ENCODE measurements at places on chromosomes 7 and 10.

DNA sequence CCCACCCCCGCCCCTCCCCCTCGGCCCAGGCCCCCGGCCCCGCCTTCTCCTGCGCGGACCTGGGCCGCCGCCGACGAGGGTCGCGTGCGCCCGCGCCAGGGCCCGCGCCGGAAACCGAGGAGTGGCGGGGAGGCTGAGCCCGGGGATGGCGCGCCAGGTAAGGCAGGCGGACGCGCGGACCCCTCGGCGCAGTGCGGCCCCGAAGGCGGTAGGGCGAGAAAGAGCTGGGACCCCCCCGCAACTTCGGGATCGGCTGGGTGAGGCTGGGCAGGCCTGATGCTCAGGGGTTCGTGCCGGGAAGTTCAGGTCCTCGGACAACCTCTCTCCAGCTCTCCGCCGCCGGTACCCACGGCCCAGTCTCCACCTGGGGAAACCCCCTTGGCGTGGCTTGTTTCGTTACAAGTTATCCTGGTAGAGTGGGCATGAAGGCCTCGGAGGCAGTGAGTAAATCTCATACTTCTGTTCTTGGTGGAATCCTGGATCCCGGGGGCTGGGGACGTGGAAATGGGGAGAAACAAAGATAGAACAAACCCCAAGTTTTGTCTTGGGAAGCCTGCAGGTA, 58.4 kb downstream of the ZNF467 start:
- DNase-seq = no peak

GRCh38 chr7:18212758-18213157, 185.1 kb upstream of the PRPS1L1 start:
- no peak for DNase-seq

DNA sequence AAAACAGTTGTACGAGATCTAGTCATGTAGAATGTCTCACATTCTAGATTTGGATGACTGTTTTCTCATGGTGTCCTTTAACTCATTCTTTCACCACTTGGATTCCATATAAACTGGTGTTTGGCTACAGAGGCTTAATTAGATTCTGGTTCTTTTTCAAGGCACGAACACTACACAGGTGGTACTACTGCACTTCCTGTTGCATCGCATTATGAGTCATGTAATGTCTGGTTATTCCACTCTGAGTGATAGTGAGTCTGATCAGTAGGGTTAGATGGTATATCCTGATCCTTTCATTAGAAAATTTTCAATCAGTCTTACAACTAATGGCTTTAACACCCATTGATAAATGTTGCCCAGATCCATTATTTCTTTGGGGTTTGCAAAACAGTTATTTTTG, 11.2 kb upstream of the AKAP9 start:
- no peak for DNase-seq

DNA sequence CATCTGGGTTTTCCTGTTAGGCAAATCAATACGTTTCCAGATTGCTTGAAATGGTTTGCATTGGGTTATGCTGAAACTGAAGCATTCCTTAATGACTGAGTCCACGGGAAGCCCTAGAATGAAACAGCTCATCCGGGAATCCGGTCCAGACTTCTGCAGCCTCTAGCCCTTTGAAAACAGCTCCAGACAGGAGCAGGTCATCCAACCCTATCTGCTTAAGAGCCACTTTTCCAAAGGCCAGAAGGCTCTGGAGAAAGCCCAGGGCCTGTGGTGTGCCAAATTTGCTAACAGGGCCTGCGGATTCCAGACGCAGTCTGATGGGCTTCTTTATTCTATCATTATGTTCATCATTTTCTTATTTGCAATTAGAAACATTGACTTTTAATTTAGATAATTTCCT, 265.4 kb downstream of the SKIDA1 start:
- DNase-seq = no peak

DNA sequence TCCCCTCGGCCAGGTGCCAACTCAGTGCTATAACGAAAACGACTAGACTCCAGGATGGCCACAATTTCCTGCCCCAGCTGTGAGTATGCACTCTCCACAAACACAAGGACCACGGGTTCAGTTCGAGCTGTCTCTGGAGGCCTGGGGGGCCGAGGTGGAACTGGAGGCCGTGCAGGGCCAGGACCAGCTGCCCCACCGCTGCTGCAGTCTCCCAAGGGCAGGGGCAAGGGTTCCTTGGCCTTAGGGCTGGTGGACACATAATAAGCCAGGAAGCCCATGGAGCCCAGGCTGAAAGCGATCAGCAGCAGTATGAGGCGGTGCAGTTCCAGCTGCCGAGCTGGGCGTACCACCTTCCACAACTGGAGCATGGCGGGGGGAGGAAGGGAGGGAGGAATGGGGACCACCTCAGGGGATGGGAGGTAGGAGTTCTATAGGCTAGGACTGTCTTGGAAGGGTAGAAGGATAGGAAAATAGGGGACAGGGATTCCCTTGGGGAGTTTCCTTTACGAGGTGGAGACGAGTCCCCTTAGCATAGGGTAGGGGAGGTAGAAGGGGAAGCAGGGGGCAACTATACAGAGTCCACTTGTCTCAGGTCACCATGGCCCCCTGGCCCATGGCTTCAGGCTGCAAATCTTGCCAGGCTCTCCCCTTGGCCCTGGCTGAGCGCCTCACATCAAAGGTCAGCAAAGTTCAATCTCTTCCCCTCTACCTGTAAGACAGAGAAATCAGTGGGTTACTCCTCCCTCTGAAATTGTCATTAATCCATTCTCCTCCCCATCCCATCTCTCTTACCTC, 3.2 kb downstream of the NDST2 start:
- no peak for DNase-seq

DNA sequence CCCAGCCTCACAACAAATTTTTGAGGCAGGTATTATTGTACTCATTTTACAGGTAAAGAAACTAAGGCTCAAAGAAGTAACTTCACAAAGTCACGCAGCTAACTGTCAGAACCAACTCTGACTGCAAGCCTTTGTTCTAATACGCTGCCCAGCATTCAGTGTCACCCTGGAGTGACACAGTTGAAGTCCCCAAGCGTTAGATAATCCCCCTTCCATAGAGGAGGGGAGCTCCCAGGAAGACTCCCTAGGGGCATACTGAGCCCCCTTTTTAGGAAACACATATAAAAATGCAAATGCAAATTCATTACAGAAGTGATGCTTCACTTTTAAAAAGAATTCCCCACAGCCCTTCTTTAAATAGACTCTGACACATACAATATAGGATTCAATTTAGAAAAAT, 101.0 kb upstream of the MACROH2A2 start:
- DNase-seq = no peak

GRCh38 chr10:61962971-61963370, 61.5 kb downstream of the ARID5B start:
- DNase-seq = no peak

DNA sequence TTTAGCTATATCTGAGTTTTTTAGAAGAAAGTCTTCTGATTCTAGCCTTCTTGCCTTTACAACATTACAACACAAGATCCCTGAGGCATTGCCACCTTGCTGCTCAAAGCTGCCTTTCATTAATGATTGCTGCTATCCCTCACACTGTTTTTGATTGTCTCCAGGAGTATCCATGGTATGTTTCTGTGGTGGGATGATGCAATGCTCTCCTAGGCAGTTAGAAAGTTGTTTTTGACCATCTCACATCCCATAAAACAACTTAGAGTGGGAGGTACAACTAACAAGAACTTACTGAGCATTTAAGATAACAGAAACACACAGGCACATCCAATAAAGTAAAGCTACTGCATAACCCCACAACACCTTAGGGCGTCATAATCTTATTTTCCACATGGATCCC, 1156.0 kb upstream of the LRRTM3 start:
- DNase-seq = no peak

- DNase-seq = no peak
Measured at GRCh38 chr7:80881351-80881900, 37.4 kb downstream of the SEMA3C start.

DNA sequence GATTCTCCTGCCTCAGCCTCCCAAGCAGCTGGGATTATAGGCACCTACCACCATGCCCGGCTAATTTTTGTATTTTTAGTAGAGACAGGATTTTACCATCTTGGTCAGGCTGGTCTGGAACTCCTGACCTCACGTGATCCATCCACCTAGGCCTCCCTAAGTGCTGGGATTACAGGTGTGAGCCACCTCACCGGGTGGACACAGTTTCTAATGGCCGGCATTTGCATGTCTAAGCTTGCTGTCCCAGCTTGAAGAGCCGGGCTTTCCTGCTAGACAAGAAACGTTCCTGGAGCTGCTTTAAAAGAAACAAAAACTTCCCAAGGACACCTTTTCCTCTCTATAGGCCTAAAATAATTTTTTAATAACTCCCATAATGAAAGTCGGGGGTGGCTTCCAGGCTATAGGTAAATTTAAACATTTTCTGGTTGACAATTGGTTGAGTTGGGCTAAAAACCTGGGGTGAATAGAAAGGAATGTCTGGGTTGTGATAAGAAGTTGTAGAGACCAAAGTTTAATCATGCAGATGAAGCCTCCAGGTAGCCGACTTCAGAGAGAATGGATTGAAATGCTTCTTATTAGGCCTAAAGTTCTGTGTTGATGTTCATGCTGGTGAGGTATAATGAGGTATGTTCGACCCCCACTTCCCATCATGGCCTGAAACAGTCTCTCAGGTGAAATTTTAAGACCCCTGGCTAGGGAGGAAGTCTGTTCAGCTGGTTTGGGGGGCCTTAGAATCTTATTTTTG, 8.8 kb downstream of the ACADSB start:
- DNase-seq = no peak

- DNase-seq = no peak
Measured at GRCh38 chr10:60444494-60445064, 54.9 kb upstream of the ANK3 start.

DNA sequence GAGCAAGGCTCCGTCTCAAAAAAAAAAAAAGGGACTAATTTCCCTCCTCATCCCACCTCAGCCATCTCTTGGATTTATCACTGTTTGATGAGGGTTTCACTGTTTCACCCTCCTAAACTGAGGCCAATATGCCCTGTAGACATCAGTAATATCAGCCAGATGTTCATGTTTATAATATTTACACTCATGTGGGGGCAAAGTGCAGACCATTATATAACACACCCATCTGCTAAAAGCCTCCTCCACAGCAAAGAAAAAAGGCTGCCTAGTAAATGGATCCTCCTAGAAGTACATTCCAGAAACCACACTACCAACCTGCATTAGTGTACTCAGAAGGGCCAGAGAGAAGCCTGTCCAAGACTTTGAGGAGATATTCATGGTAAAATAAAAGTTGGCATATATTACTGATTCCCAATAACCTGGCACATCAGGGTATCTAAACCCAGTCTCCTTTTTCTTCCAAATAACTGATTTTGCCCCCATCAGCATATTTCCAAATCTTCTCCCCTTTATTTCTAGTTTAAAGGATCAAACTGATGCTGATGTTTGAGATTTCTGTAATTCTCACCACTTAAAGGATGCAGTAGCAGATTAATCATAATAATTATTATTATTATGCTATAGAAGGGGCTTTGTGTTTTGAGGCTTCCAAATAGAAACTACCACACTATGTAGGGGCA, 55.1 kb downstream of the LGI1 start:
- no peak for DNase-seq

- no peak for DNase-seq
Measured at GRCh38 chr10:5018134-5018533, 14.5 kb upstream of the AKR1C2 start.

DNA sequence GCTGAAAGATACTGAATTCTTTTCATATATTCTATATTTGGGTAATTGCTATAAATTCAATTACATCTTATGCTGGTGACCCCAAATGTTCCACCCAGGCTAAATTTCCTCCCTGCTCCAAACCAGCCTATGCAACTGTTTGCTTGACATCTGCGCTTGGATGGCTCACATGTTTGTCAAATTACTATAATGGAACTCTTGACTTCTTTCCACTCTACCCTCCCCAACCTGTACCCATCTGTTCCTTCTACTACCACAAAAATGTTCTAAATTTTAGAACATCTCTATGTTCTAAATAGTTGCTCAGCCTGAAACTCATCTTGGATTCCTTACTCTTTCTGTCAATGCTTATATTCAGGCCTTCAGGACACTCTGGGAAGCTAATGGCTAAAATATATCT, 249.9 kb upstream of the SMIM30 start:
- no peak for DNase-seq

- DNase-seq = no peak
Measured at GRCh38 chr7:29019387-29019786, 61.3 kb upstream of the TRIL start.

- no peak for DNase-seq
Measured at GRCh38 chr7:387132-388022, 97.4 kb downstream of the FOXL3 start.

GRCh38 chr7:45082031-45082830, 6.5 kb downstream of the NACAD start:
- no peak for DNase-seq

DNA sequence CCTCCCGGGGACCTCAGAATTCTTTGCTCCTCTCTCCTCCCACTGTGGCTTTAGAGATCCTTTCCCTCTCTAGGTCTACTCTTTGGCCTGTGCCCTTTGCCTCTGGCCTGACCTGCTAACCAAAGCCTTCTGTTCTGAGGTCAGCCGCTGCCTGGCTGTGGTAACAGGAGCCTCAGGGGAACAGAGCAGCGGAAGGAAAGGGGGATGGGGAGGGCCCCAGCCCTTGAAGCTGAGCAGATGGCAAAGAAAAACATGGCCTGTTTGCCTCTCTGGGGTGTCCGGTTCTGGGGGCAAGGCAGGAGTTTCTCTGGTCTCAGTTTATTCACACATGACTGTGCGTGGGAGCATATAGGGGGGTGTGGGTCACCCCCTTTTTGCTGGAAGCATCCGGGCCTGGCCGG, 28.2 kb downstream of the COL26A1 start:
- DNase-seq = peak; percentile 66

DNA sequence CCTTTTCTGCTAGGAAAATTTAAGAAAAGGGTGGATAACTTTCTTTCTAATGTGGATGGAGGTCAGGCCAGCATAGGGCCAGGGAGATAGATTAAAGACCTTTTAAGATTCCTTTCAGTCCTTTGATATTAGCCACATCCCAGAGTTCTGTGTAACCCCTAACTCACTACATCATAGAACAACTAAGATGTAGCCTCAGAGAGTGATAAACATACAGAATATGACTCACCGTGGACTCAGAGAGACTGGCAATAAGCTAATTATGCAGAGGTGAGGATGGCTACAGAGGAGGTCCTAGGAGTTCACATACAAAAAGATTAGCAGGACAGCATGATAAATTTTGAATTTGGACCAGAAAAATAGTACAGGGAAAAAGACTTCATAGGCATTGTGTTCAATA, 141.0 kb downstream of the AOAH start:
- DNase-seq = no peak

DNA sequence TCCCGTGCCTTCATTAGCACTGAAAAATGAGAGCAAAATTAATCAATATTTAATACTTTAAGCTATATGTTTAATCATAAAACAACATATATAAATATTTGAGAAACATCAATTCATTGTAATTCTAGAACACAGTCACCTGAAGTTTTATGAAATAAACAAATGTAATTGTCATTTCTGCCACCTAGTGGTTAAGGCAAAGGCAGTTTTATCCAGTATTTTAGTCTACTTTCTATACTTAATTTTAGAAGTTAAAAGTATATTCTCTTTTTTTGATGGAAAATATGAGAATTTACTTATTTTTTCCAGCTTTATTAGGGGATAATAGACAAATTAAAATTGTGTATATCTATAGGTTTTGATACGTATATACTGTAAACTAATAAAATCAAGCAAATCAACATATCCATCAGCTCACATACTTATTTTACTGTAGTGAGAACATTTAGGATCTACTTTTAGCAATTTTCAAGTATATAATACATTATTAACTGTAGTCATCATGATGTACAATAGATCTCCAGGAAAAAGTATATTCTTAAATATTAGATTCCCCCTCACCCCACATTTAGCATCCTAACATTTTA, 16.9 kb downstream of the PCGF6 start:
- no peak for DNase-seq

- no peak for DNase-seq
Measured at GRCh38 chr10:61452655-61453641, at the start of gene TMEM26. Gene TMEM26, minus strand, starts transcription at chr10:61453381. Its CDS starts 300 bp downstream, at chr10:61453081.

Data from bone marrow (tissue), 2 donors.